Fibroblast of lung (primary cell): ENCODE measurements at places on chromosomes 4 and X. TPM values are rescaled to one million over a fixed set of nuclear protein-coding genes. Genes with fewer than 3 reads are reported as not detected.

DOCK11 gene
- 30.8 and 40.1 TPM in 2 replicates for total RNA-seq

DNA sequence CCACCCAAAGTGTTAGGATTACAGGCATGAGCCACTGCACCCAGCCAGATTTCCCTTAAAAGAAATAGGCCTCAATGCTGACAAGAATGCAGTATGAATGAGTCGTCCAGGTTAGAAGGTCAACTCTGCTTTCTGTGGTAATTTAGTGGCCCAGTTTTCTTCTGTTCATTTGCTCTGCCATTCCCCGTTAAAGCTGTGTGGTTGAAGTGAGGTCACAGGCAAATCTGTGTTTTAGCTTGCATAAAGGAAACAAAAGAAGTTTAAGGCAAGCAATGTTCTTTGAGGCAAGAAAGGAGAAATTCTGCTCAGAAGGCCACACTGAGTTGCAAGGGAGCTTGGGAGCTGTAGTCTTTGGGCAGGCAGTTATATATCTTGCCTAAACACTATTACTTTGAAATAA, 176.8 kb downstream of the LARP7 start:
- no peaks in the 10 kb centered on the region for H3K36me3 ChIP-seq
- no peaks in the 10 kb centered on the region for H3K27me3 ChIP-seq
- peak; percentile 54 for DNase-seq
- no peak overlapping the region for H3K4me3 ChIP-seq

RPGR gene
- total RNA-seq: 5.1 and 5.3 TPM in 2 replicates

DNA sequence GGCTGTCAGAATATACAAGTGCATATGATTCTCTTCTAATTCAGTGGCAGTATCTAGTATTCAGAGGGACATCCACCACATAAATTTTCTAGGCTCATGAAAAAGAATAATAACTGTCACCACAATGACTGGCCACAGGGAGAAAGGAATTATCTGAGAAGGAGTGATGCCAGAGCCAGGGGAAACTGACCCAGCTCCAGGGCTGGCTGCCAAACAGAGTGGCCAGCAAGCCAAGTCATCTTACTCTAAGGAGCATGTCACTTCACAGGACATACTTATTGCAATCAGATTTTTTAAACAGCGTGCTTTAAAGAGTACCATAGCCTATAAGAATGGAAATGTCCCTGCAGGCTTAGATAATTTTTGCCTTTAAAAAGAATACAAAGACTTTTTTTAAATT, 5.8 kb upstream of the SEPTIN11 start:
- H3K4me3 ChIP-seq: no peak overlapping the region
- H3K4me1 ChIP-seq: no peaks in the 10 kb centered on the region
- no peaks in the 10 kb centered on the region for H3K36me3 ChIP-seq
- H3K27me3 ChIP-seq: no peaks in the 10 kb centered on the region

GRCh38 chr4:158671665-158671914, at the start of gene C4orf46:
Gene C4orf46 (minus strand): TSS chr4:158671887. CDS start chr4:158671801, 86 bp downstream.
- H3K4me3 ChIP-seq: peak within 1 kb of the TSS; percentile 98
- H3K4me1 ChIP-seq: no peaks in the 10 kb centered on the region
- no peaks in the 10 kb centered on the region for H3K36me3 ChIP-seq
- no peaks in the 10 kb centered on the region for H3K27me3 ChIP-seq
- peak within 1 kb of the TSS; percentile 92 for H3K27ac ChIP-seq
- no peak for DNase-seq

- H3K27me3 ChIP-seq: no peaks in the 10 kb centered on the region
- no peak overlapping the region for H3K27ac ChIP-seq
- no peaks in the 10 kb centered on the region for H3K36me3 ChIP-seq
- no peak for DNase-seq
- H3K4me3 ChIP-seq: no peak overlapping the region
Measured at GRCh38 chr4:153276971-153277370, 67.5 kb upstream of the MND1 start.

GRCh38 chrX:124501586-124501985, 155.2 kb downstream of the SH2D1A start:
- H3K36me3 ChIP-seq: no peaks in the 10 kb centered on the region
- DNase-seq: no peak
- H3K4me3 ChIP-seq: no peak overlapping the region

GRCh38 chr4:10458177-10458576, 951 bp upstream of the ZNF518B start:
- peaks cover 10% of the 10 kb centered on the region for H3K27me3 ChIP-seq
- no peak overlapping the region for H3K27ac ChIP-seq
- DNase-seq: no peak
- peaks cover 7% of the 10 kb centered on the region for H3K36me3 ChIP-seq
- no peak overlapping the region for H3K4me3 ChIP-seq
- no peaks in the 10 kb centered on the region for H3K4me1 ChIP-seq

DNA sequence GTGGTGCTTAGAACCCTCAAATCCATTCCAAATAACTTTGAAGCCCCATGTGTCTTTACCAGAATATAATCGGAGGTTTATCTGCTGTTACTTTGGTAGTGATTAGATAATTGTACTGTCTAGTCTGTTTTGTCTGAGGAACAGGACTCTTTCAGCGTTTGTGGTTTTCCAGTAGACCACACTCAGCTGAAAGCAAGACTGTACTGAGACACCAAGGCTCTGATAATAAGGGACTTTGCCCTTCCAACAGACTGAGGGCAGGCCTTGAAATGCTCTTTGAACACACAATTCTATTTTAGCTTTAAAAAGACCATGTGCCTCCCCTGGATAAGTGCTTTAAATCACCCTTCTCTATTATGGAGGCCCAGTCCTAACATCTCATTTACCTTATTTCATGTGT, 76.1 kb downstream of the KLHL8 start:
- no peaks in the 10 kb centered on the region for H3K36me3 ChIP-seq
- H3K4me1 ChIP-seq: no peaks in the 10 kb centered on the region
- peak; percentile 51 for DNase-seq
- no peak overlapping the region for H3K27ac ChIP-seq

GRCh38 chr4:20679951-20680350, 20.3 kb upstream of the PACRGL start:
- no peaks in the 10 kb centered on the region for H3K4me1 ChIP-seq
- H3K27ac ChIP-seq: no peak overlapping the region
- DNase-seq: no peak
- no peaks in the 10 kb centered on the region for H3K27me3 ChIP-seq

GRCh38 chr4:102104278-102104677, 241.0 kb downstream of the SLC39A8 start:
- no peak overlapping the region for H3K4me3 ChIP-seq
- DNase-seq: peak; percentile 54
- no peaks in the 10 kb centered on the region for H3K27me3 ChIP-seq
- no peaks in the 10 kb centered on the region for H3K36me3 ChIP-seq
- no peaks in the 10 kb centered on the region for H3K4me1 ChIP-seq
- no peak overlapping the region for H3K27ac ChIP-seq

HOPX gene
- total RNA-seq: 3.3 and 11.4 TPM in 2 replicates

DNA sequence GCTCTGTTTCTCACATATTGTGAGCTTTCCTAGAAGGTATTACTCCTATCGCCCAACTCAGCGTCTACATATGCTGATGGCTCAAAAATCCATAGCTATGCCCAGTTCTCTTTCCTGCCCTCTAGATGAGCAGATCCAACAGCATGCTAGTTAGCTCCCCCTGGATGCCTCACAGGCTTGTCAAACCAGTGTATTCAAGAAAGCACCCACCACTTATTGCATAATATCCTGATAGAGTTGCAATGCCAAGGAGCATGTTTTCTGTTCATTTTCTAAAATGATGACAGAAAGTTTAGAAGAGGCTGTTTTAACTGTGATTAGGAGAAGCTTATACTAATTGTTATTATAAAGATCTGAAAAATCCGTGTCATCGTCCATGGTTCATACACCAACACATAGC, 1.9 kb upstream of the PACRGL start:
- peaks cover 3% of the 10 kb centered on the region for H3K4me1 ChIP-seq
- no peaks in the 10 kb centered on the region for H3K27me3 ChIP-seq
- no peak overlapping the region for H3K27ac ChIP-seq

- no peak overlapping the region for H3K27ac ChIP-seq
- no peaks in the 10 kb centered on the region for H3K4me1 ChIP-seq
- H3K27me3 ChIP-seq: no peaks in the 10 kb centered on the region
- peaks cover 7% of the 10 kb centered on the region for H3K36me3 ChIP-seq
- peak; percentile 3 for DNase-seq
- H3K4me3 ChIP-seq: no peak overlapping the region
Measured at GRCh38 chr4:73172161-73172560, 86.4 kb downstream of the ANKRD17 start.

IQSEC2 gene
- total RNA-seq: 3.6 and 9.9 TPM in 2 replicates

GRCh38 chr4:25113915-25114904, 46.0 kb downstream of the SEPSECS start:
- no peaks in the 10 kb centered on the region for H3K36me3 ChIP-seq
- no peaks in the 10 kb centered on the region for H3K4me1 ChIP-seq
- no peaks in the 10 kb centered on the region for H3K27me3 ChIP-seq
- H3K4me3 ChIP-seq: no peak overlapping the region
- H3K27ac ChIP-seq: no peak overlapping the region

GRCh38 chrX:41563876-41564275, 116.7 kb downstream of the NYX start:
- no peak overlapping the region for H3K27ac ChIP-seq
- H3K36me3 ChIP-seq: no peaks in the 10 kb centered on the region
- H3K4me1 ChIP-seq: peaks cover 2% of the 10 kb centered on the region
- peak; percentile 52 for DNase-seq

CCDC110 gene
- total RNA-seq: 2.0 and 2.3 TPM in 2 replicates

- no peaks in the 10 kb centered on the region for H3K4me1 ChIP-seq
- no peak overlapping the region for H3K27ac ChIP-seq
- no peaks in the 10 kb centered on the region for H3K27me3 ChIP-seq
- no peaks in the 10 kb centered on the region for H3K36me3 ChIP-seq
Measured at GRCh38 chrX:63408050-63408449, 56.9 kb upstream of the SPIN4 start.

- peaks cover 2% of the 10 kb centered on the region for H3K4me1 ChIP-seq
- no peaks in the 10 kb centered on the region for H3K36me3 ChIP-seq
- DNase-seq: no peak
- H3K27ac ChIP-seq: no peak overlapping the region
- no peak overlapping the region for H3K4me3 ChIP-seq
Measured at GRCh38 chrX:101252634-101253033, 33.0 kb downstream of the DRP2 start.
